ENCODE measurements at places on chromosomes 12 and 14. TPM values are rescaled to one million over a fixed set of nuclear protein-coding genes. Genes with fewer than 3 reads are reported as not detected.

- H3K36me3 ChIP-seq, result no peaks in the 10 kb centered on the region
- H3K4me1 ChIP-seq, result no peaks in the 10 kb centered on the region
- H3K27ac ChIP-seq, result no peak overlapping the region
- no peak overlapping the region for H3K4me3 ChIP-seq
- DNase-seq, result no peak
Measured at GRCh38 chr14:85359505-85359904, 170.4 kb upstream of the FLRT2 start.

DNA sequence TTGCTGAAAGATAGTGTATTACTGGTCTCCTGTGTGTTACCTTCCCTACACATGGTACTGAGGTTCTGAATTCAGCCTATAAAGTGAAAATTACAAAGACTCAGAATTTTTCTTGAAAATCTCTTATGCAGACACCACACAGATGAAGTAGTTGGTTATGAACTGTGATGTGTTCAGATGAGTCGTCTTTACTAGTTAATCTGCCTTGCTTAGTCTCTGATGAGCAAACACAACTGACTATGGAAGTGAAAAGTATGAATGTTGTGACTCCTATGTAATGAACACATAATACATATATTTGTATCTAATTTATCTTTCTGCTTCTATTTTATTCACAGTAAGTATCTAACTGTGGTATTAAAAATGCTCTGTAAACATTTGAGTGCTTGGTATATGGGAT is 4.7 kb downstream of the MTERF2 start:
- H3K4me1 ChIP-seq, result peaks cover 14% of the 10 kb centered on the region
- H3K4me3 ChIP-seq, result no peak overlapping the region
- DNase-seq, result no peak

DNA sequence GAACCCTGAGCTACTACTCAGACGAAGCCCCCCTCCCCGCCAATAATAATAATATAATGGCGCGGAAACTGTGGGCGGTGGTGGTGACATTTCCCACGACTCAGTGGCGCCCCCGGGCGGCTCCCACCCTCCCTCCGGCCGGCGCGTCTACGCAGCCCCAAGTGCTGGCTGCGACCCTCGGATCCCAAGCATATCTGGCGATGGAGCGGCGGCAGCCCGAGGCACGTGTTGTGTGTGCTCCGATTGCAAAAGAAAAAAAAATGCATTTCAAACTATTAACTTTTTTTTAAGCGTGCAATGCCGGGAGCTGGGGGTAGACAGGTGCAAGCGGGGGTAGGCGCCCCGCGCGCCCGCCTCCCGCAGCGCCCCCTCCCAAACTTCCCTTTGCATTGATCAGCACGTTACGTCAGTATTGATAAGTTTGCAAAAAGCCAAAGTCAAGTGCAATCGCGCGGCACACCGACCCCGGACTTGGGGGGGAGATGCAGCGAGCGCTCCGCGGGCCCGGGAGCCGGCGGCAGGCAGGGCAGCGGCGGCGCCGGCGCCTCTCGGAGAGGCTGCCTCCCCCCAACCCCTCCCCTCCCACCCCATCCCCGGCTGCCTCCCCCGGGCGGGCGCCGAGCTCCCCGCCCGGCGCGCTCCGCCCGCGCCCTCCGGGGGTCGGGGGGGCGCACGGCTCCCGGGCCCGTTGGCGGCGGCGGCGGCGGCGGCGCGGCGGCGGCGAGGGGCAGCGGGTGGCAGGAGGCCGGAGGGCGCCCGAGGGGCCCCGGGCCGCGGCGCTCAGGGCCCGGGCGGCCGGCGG is 113.1 kb upstream of the MYL2 start:
- peaks cover 10% of the 10 kb centered on the region for H3K27me3 ChIP-seq
- H3K36me3 ChIP-seq, result no peaks in the 10 kb centered on the region
- no peak overlapping the region for H3K27ac ChIP-seq

GRCh38 chr12:115160271-115161128 is 476.5 kb upstream of the TBX3 start:
- no peak overlapping the region for H3K27ac ChIP-seq
- H3K27me3 ChIP-seq, result no peaks in the 10 kb centered on the region
- no peak for DNase-seq
- H3K4me1 ChIP-seq, result no peaks in the 10 kb centered on the region
- no peak overlapping the region for H3K4me3 ChIP-seq

- no peak overlapping the region for H3K4me3 ChIP-seq
- no peak for DNase-seq
- peaks cover 15% of the 10 kb centered on the region for H3K4me1 ChIP-seq
- H3K27ac ChIP-seq, result no peak overlapping the region
Measured at GRCh38 chr12:57762463-57762862, 4.4 kb downstream of the CYP27B1 start.

- no peak overlapping the region for H3K27ac ChIP-seq
- H3K4me1 ChIP-seq, result no peaks in the 10 kb centered on the region
- no peaks in the 10 kb centered on the region for H3K36me3 ChIP-seq
- no peak overlapping the region for H3K4me3 ChIP-seq
- no peaks in the 10 kb centered on the region for H3K27me3 ChIP-seq
Measured at GRCh38 chr12:91622037-91622436, 439.4 kb upstream of the DCN start.

- H3K27me3 ChIP-seq, result no peaks in the 10 kb centered on the region
- H3K27ac ChIP-seq, result no peak overlapping the region
- H3K36me3 ChIP-seq, result no peaks in the 10 kb centered on the region
- DNase-seq, result no peak
Measured at GRCh38 chr12:77725611-77726010, 105.1 kb upstream of the NAV3 start.

DNA sequence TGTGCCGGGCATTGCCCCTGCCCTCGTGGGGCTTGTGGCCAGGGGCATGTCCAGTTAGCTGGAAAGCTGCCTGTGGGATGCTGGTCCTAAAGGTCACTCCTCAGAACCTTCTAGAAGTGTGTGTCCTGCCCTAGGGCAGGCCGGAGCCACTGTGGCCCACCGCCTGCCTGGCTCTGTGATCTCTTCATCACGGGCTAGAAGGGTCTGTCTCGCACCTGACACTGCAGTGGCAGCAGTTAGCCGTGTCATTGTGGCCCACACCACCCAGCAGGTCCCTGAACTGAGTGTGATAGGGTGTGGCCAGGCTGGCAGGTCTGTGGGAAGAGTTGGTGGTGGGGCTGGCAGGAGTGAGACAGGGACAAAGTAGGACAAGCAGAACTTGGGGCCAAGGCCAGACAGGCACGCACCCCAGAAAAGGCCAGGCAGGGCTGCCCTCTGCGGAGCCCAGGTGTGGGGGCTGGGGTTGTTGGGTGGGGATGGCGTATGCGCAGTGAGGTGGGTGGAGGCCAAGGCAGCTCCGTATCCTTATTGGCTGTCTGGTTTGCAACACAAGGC is 41.2 kb downstream of the ADGRD1 start:
- H3K4me1 ChIP-seq, result no peaks in the 10 kb centered on the region
- no peak overlapping the region for H3K27ac ChIP-seq
- H3K4me3 ChIP-seq, result no peak overlapping the region

DNA sequence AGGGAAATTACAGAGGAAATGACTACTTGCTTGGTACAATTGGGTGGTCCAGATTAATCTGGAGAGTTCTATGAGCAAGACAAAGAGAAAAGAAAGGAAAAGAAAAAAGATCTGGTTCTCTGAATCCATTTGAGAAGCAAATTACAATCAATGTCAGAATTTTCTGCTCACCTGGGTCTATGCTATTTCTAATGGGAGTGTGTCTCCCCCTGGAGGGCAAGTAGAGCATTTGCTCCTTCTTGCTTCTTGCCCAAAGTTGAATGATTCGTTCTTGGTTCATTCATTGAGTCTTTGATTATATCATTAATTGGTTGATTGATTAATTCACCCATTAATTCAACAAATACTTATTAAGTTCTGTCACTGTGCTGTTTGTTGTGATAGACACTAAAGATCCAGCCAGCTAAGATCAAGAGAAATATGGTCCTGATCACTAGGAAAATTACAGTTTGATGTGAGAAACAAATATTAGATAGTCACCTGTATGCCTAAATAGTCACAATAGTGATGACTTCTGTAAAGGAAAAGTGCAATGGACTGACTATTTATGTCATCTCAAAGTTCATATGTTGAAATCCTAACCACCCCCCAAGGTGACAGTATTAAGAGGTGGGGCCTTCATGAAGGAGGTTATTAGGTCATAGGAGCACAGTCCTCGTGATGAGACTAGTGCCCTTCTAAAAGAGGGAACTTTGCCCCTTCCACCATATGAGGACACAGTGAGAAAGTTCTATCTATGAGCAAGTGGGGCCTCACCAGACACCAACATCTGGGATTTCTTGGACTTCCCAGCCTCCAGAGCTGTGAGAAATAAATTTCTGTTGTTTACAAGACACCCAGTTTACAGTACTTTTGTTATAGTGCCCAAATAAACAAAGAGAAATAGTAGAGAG is 8.0 kb upstream of the ASB8 start:
- peak; percentile 70 for DNase-seq
- H3K27me3 ChIP-seq, result no peaks in the 10 kb centered on the region
- H3K4me3 ChIP-seq, result no peak overlapping the region
- no peaks in the 10 kb centered on the region for H3K36me3 ChIP-seq

GRCh38 chr12:2833810-2834209 is 1.0 kb downstream of the NRIP2 start:
- H3K27me3 ChIP-seq, result no peaks in the 10 kb centered on the region
- H3K4me1 ChIP-seq, result no peaks in the 10 kb centered on the region
- peaks cover 15% of the 10 kb centered on the region for H3K36me3 ChIP-seq
- no peak for DNase-seq
- H3K27ac ChIP-seq, result no peak overlapping the region
- H3K4me3 ChIP-seq, result no peak overlapping the region

DNA sequence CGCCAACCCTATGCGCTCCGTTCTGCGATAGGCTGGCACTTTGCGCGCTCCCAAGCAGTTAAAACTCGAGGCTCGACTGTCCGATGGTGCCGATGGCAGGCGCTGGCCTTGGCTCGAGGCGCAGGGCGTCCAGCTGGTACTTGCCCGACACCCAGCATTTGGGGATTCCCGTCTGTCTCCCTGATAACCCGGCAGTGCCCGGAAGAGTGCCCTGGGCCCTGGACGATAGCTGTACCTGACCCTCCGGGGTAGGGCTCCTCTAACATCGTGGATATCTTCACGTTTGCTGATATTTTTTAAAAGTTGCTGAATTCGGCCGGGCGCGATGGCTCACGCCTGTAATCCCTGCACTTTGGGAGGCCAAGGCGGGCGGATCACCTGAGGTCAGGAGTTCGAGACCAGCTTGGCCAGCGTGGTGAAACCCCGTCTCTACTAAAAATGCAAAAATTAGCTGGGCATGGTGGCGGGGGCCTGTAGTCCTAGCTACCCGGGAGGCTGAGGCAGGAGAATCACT is 908 bp upstream of the WIF1 start:
- no peak overlapping the region for H3K27ac ChIP-seq
- no peaks in the 10 kb centered on the region for H3K36me3 ChIP-seq
- H3K4me1 ChIP-seq, result no peaks in the 10 kb centered on the region
- DNase-seq, result no peak
- no peak overlapping the region for H3K4me3 ChIP-seq

GRCh38 chr14:106372870-106373652 is 846.7 kb downstream of the TMEM121 start:
- H3K36me3 ChIP-seq, result no peaks in the 10 kb centered on the region
- DNase-seq, result peak; percentile 59
- no peaks in the 10 kb centered on the region for H3K4me1 ChIP-seq
- no peak overlapping the region for H3K4me3 ChIP-seq
- H3K27me3 ChIP-seq, result no peaks in the 10 kb centered on the region

DNA sequence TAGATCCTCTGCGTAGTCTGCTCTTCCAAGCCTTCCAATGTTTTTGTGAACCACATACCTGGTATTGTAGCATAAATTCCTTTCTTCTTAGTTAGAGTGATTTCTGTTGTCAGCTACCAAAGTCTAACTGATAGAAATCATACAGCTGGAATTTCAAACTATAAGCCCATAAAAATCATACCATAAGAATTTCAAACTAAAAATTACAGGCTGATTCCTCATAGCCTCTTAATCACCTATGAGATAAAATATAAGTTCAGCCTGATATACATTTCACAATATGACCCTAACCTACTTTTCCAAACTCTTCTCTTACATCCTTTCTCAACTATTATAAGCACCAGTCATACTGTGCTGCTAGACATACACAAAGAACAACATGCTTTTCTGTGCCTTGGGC is 64.8 kb downstream of the PTHLH start:
- no peak for DNase-seq
- no peaks in the 10 kb centered on the region for H3K36me3 ChIP-seq
- H3K4me3 ChIP-seq, result no peak overlapping the region
- H3K4me1 ChIP-seq, result no peaks in the 10 kb centered on the region
- no peak overlapping the region for H3K27ac ChIP-seq

GRCh38 chr14:79229383-79229909 is 981.9 kb downstream of the DIO2 start:
- no peaks in the 10 kb centered on the region for H3K27me3 ChIP-seq
- no peak overlapping the region for H3K27ac ChIP-seq
- H3K4me1 ChIP-seq, result no peaks in the 10 kb centered on the region
- no peak overlapping the region for H3K4me3 ChIP-seq
- H3K36me3 ChIP-seq, result no peaks in the 10 kb centered on the region
- no peak for DNase-seq

- no peak for DNase-seq
- no peaks in the 10 kb centered on the region for H3K4me1 ChIP-seq
- H3K27ac ChIP-seq, result no peak overlapping the region
- H3K4me3 ChIP-seq, result no peak overlapping the region
- H3K27me3 ChIP-seq, result no peaks in the 10 kb centered on the region
Measured at GRCh38 chr12:82832096-82832495, 145.4 kb downstream of the TMTC2 start.

DNA sequence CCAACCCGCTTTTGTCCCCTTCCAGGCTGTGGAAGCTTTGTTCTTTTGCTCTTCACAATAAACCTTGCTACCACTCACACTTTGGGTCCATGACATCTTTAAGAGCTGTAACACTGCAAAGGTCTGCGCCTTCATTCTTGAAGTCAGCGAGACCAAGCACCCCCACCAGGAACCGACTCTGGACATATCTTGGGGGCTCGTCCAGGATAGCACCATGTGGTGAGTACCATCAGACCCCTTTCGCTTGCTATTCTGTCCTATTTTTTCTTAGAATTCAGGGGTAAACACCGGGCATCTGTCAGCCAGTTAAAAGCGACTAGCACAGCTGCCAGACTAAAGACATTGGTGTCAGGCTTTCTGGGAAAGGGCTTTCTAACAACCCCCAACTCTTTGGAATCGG is 137.6 kb upstream of the PPFIA2 start:
- no peak overlapping the region for H3K27ac ChIP-seq
- no peak for DNase-seq
- no peak overlapping the region for H3K4me3 ChIP-seq
- no peaks in the 10 kb centered on the region for H3K36me3 ChIP-seq
- H3K27me3 ChIP-seq, result no peaks in the 10 kb centered on the region
- H3K4me1 ChIP-seq, result no peaks in the 10 kb centered on the region

- H3K4me1 ChIP-seq, result no peaks in the 10 kb centered on the region
- no peak overlapping the region for H3K27ac ChIP-seq
- no peaks in the 10 kb centered on the region for H3K36me3 ChIP-seq
- H3K4me3 ChIP-seq, result no peak overlapping the region
- DNase-seq, result peak; percentile 29
- H3K27me3 ChIP-seq, result peaks cover 2% of the 10 kb centered on the region
Measured at GRCh38 chr12:3041558-3042164, 35.5 kb upstream of the TSPAN9 start.

The WBP11 gene
- total RNA-seq, result 117 TPM

The GALNT9 gene
- not detected for total RNA-seq

The C12orf54 gene
- total RNA-seq, result not detected

The DIP2B gene
- total RNA-seq, result 41.8 TPM

The OR4M1 gene
- not detected for total RNA-seq

The NKX2-1 gene
- total RNA-seq, result not detected

The TMEM117 gene
- 5.7 TPM for total RNA-seq

The ALDH6A1 gene
- 23.7 TPM for total RNA-seq

The SIX4 gene
- not detected for total RNA-seq

The NEDD8 gene
- 127 TPM for total RNA-seq

The ZNF26 gene
- 38.8 TPM for total RNA-seq
